ENCODE measurements at places on chromosomes 4 and X.

DNA sequence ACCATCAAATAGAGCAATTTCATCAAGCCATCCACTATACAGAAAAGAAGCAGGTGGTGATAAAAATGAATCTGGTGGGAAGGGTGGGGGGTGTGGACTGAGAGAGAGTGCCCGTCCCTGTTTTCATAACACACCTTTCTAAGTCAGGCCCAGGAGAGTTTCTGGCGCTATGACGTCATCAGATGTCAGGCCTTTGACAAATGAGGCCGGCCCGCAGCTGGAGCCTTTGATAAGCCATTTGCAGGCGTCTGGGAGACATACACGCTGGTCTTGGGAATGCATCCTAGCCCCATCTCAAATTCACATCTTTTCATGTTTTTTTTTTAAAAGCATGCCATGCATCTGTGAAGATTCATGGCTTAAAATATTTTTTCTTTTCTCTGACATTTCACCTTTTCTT, 404.5 kb downstream of the BCOR start:
- no peak for DNase-seq

GRCh38 chr4:40871695-40872250, 122.0 kb downstream of the NSUN7 start:
- no peak for DNase-seq

- no peak for DNase-seq
Observed at GRCh38 chr4:96839441-96839840, 999.5 kb downstream of the PDHA2 start.

DNA sequence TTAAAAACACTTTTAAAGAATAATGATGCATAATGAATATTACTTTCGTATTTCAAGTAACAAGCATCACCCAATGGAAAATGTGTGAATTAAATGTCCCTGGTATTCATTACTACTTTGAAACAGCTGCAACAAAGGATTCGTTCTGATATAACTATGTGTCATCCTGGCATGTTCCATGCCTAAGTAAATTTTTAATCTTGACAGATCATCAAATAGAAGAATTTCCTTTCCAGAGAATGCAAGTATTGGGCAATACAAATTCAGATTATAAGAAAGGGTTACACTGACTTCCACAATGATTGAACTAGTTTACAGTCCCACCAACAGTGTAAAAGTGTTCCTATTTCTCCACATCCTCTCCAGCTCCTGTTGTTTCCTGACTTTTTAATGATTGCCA, 105.3 kb downstream of the SPCS3 start:
- no peak for DNase-seq

- DNase-seq, result no peak
Observed at GRCh38 chr4:82645936-82646565, 84.3 kb upstream of the TMEM150C start.

GRCh38 chrX:16250296-16250695, 83.0 kb downstream of the MAGEB17 start:
- DNase-seq, result no peak

- no peak for DNase-seq
Observed at GRCh38 chrX:84123585-84123984, 64.4 kb downstream of the RPS6KA6 start.

DNA sequence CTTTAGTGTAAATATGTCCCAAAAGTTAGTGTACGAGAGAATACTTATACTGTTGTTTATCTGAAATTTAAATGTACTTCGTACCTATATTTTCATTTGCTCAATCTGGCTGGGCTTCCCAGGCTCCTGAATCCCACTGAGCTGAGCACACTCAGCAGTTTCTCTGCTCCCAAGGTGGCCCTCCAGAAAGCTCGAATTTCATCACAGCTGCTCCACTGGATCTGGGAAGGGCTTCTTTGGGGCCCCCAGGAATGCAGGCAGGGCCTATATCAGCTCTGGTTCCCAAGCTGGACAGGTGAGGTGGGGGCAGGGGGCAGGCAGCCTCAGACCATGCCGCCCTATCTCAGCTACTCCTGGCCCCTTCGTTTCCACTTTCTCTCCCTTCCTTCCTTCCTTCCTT, 1.5 kb upstream of the FATE1 start:
- no peak for DNase-seq

GRCh38 chr4:78310007-78310739, 241.4 kb upstream of the ANXA3 start:
- DNase-seq, result no peak

DNA sequence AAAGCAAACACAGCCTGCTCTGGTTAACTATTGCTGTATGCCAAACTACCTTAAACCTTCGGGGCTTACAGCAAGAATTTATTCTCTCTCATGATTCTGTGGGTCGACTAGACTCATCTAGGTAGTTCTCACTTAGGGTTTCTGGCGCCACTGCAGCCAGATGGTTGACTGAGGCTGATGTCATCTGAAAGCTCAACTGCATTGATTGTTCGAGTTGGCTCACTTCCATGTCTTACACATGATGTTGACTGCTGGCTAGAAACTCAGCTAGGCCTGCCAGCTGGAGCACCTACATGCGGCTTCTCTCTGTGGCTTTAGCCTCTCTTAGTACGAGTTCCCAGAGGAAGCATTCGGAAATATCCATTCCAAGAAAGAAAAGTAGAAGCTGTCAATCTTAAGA, 103.2 kb downstream of the SRPX start:
- DNase-seq, result no peak

DNA sequence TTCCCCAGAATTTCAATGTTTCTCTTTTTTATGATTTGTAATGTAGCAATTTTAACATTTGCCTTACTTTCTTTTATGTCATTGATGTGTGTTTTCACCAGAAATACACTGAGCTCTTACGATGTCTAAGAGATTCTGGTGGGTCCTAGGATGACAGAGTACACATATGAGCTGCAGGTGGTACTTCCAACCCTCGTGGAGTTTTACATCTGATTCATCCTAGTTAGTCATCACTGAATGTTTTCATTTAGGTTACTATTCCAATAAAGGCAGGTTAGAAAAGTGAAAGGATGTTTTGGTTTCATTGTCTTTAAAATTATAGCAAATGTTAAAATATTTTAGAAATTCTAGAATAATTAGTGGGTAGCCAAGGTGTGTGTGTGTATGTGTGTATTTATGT, 605.9 kb downstream of the ADGRL3 start:
- no peak for DNase-seq

DNA sequence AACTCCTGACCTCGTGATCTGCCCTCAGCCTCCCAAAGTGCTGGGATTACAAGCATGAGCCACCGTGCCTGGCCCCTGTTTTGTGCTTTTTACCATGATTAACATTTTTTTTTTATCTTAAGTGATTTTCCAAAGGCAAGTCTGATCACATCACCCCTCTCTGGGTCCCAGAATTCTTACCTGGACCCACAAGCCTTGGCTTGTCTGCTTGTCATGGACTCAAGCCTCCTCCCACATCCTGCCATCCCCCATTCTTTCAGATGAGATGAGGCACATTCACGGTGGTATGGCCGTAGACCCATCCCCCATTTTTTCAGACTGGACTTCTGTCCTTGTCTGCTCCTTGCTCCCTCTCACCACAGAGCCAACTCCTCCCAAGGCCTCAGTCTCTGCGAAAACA, 55.3 kb downstream of the APLN start:
- DNase-seq, result no peak

DNA sequence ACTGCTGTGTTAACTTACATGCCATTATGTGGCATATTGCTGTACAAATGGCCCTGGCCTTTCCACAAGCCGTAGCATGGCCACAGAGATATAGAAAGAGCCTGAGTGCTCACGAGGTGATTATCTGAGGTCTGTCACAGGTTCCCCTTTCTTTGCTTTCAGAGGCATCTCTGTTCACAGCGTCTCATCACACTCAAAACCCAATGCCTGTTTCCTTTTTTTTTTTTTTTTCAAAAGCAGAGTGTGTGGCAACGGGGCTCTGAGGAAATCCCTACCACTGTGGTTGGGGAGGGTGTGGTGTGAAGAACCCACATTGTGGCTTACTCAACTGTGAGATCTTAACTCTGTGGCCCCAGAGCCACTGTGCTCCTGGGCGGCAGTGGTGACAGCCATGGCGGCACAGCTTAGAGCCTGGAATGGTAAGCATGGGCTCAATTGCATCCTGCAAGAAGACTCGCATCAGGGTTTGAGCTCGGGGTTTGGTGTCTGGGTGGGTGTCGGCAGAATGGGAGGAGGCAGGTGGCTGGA, 30.8 kb downstream of the RTL5 start:
- DNase-seq, result peak; percentile 38

DNA sequence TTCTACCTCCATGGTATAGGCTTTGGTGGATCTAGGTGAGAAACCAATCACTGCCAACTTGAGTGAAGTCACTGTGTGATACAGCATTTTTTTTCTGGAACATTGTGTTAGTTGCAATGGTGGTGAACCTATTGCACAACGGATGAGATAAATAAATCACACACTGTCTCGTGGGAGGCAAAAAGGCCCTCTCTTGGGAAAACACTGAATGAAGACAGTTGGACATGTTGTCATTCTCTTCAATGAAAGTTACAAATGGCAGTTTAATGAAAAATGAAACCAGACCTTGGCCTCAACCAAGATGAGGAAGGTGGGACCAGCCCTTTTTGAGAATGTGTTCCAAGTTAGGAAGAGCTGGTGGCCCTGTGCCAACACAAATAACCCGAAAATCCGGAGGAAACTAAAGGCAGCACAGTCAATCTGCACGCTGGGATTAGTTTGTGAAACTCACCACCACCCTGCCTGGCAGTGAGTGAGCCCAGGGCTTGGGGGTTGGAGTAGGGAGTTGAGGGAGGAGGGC, 5.4 kb upstream of the ADGRG2 start:
- no peak for DNase-seq

- DNase-seq, result no peak
Observed at GRCh38 chrX:50106051-50106675, 94.6 kb downstream of the AKAP4 start.
